D721Med (cell line): ENCODE measurements at places on chromosomes 5 and 9.

- no peak for DNase-seq
These were observed 651.1 kb downstream of the CCDC171 start for GRCh38 chr9:16203729-16204573.

- no peak for DNase-seq
These were observed 5.0 kb upstream of the NIPAL4 start for GRCh38 chr5:157455057-157455456.

DNA sequence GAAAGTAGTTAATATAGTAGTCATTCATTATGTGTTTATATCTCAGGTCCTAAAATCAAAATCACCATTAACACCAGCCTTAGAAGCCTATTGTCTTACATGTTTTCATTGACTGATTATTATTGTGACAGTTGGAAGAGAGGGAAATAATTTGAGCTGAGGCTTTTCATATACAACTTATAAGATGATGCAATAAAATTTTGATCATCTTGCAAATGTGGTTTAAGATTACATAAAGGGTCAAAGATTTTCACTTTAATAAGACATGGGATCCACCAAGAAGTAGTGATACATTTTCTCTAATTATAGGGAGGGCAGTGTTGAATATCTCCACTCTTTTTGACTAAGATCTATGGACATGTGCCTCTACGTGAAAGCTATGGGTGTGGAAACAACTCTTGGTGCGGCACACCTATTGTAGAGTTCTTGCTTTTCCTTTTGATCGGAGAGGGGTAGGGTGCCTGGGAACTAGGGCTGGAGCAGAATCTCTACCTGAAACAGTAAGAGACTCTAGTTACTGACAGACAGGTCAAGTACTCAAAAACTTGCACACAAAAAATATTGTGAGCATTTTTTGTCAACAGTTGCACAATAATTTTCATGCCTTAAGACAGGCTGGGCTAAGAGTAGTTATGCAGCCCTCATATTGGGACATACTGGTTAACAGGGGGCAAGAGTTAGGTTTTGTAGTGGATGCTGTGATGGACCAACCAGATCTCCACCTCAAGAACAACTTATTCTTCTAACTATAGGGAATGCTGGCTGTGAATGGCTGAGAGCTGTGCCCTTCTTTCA is 139.3 kb upstream of the FST start:
- DNase-seq: no peak

DNA sequence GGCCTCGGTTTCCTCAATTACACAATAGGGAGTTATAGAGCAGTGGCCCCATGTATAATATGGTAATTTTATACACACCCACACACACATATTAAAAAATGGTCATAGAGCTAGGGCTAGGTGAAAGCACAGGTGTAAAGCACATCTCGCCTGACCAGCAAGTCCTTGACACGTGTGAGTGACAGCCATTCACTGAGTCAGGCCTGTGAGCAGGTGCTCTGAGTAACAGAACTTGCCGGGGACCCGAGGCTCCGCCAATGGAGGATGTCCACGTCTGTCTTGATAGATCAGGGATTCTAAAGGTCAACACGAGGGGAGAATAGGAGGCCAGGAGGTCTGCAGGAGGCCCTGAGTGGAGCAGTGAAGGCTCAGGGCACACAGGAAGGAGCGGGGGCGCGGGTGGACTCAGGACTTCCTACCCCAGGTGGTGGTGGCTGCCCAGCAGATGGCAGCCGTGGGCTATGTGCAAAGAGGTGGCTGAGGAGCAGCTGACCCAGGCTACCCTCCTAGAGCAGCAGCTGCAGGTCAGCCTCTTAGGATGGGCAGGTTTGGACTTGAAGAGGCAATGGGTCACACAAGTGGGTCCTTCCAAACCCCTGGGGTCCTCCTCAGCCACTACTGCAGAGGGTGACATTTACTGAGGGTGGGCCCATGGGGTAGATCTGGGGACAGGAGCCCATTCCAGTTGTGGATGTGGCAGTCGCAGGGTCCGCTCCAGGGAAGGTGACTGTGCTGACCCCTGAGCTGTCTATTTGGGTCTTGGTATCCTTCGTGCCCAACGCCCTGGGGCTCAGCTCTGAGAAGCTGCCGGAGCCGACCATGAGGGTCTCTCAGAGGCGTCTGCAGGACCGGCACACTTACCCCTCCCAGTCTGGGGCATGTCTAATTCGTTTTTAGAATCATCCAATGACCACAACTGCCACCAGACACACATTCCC is 45.9 kb downstream of the PRRT1B start:
- peak; percentile 82 for DNase-seq

- DNase-seq: no peak
These were observed 503 bp downstream of the SEMA4D start for GRCh38 chr9:89497257-89497963.
